Cardiac fibroblast (primary cell): ENCODE measurements at places on chromosomes 16 and 17.

- peak; percentile 79 for DNase-seq
Observed at GRCh38 chr16:53041320-53042051, 11.2 kb downstream of the CHD9NB start.

GRCh38 chr17:33210285-33210684 is 82.8 kb downstream of the ASIC2 start:
- DNase-seq, result no peak

GRCh38 chr16:88356124-88356726 is 26.5 kb upstream of the ZNF469 start:
- peak; percentile 21 for DNase-seq

- DNase-seq, result peak; percentile 91
Observed at GRCh38 chr16:24986512-24987303, 28.5 kb downstream of the ARHGAP17 start.

DNA sequence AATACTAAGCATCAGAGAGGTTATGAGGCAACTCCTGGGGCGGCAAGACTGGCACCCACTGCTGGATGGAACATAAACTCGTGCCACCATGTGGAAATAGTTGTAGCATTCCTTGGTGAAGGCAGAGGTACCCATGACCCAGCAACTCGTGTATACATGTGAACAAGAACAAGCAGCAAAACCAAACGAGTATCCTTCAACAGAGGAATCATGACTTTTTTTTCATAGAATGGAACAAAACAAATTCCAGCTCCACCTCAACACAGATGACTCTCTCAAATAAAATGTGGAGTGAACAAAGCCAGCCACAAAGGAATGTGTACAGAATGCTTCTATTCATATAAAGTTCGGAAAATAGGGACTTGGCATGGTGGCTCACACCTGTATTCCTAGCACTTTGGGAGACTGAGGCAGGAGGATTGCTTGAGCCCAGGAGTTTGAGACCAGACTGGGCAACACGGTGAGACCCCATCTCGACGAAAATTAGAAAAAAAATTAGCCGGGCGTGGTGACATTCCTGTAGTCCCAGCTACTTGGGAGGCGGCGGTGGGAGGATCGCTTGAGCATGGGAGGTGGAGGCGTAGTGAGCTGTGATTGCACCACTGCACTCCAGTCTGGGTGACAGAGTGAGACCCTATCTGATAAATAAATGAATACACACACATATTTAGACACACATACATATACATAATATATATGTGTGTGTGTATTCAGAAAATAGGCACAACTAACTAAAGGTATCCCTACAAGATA is 35.3 kb downstream of the B9D1 start:
- peak; percentile 81 for DNase-seq

- DNase-seq, result no peak
Observed at GRCh38 chr16:30000735-30001631, 4.9 kb downstream of the INO80E start.

DNA sequence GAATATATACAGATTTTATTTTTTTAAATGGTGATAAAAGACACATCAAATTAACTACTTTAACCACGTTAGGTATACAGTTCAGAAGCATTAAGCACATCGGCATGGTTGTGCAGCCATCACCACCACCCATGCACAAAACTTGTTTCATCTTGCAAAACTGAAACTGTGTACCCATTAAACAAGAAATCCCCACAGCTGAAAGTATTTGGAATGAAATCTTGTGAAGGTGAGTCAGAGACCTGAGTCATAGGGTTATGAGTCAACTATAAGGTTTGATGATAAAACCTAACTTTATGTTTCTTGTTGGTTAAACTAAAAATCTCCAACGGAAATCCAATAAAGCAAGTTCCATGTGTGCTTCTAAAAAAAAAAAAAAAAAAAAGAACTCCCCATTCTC is 561.6 kb upstream of the PSMD7 start:
- peak; percentile 69 for DNase-seq

DNA sequence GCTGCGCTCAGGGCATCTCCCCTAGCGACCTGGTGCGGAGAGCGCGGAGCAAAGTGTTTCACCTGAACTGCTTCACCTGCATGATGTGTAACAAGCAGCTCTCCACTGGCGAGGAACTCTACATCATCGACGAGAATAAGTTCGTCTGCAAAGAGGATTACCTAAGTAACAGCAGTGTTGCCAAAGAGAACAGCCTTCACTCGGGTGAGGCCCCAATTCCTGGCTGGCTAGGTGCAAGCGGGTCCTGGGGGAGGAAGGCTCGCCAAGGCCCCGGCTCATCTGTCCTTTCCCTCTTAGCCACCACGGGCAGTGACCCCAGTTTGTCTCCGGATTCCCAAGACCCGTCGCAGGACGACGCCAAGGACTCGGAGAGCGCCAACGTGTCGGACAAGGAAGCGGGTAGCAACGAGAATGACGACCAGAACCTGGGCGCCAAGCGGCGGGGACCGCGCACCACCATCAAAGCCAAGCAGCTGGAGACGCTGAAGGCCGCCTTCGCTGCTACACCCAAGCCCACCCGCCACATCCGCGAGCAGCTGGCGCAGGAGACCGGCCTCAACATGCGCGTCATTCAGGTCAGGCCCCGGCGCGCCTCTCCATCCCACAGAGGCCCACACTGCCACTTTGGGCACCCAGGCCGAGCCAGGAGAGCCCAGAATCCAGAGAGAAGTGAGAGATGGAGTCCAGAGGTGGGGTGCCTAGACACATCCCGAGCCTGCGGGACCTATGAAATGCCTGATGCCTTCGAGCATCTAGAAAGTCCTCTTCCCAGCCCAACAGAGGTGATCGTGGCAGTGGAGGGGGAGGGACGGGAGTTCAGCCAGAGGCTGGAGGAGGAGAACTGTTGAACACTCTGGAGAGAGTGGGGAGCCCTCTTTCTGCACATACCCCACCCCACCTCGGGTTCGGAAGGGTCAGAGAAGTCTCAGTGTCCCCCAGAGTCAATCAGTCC is 3.3 kb downstream of the LHX1 start:
- no peak for DNase-seq

DNA sequence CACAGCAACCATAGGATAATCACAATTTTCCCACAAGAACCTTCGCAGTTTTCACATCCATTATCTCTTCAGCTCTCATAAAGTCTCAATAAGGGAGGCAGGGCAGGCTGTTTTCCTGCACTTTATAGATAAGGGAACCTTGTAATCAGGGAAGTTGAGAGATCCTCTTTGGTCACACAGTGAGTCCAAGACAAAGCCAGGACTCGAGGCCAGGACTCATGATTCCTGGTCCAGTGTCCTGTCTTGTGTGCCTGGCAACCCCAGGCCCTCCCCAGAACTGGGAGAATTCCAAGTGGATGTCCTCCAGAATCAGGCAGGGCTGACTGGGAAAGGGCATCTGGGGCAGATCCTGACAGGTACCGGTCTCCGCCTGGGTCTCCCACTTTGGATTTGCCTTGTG is 23.1 kb upstream of the PHF12 start:
- no peak for DNase-seq

GRCh38 chr17:35747540-35748017 is 5.5 kb downstream of the GAS2L2 start:
- DNase-seq, result peak; percentile 87

DNA sequence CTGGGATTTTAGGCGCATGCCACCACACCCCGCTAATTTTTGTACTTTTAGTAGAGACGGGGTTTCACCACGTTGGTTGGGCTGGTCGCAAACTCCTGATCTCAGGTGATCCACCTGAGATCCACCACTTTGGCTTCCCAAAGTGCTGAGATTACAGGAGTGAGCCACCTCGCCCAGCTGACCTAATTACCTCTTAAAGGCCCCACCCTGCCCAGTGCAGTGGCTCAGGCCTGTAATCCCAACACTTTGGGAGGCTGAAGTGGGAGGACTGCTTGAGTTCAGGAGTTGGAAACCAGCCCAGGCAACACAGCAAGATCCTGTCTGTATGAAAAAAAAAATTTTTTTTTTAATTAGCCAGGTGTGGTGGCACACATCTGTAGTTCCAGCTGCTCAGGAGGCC is 2.9 kb upstream of the COASY start:
- no peak for DNase-seq

DNA sequence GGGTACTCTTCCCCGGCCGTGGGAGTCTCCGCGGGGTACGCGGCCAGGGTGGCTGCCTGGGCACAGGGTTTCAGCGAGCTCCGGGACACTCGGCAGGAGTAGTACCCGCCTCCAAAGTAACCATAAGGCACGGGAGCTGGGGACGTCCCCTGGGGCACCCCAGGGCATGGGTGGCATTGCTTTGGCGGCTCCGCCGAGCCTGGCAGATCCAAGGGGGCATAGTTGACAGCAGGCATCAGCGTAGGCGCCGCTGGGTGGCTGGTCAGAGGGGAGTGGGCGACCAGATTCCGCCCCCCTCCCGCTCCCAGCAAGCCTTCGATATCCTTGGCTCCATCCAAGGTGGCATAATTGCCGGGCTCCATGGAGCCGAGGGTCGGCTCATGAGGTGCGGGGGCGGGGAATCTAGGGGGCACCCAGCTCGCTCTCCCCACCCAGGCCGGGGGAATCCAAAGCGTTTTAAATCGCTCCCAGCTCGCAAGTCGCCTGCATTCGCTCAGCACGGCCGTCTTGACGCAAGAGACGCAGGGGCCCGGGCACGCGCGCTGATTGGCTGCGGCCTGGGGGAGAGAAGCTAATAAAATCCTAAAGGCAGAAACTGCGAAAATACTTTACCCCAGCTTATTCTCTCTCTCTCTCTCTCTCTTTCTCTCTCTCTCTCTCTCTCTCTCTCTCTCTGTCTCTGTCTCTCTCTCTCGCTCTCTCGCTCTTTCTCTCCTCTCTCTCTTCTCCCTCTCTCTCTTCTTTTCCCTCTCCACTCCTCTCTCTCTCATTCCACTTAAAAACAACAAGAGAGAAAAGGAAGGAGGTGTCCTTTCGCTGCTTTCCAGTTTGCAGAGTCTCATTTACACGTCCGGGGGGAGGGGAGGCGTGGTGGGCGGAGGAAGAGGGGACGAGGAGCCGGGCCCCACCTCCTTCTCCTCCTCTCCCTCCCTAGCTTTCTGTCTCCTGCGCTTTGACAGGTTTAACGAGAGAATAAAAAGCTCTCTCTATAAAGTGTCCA is at the start of gene HOXB13:
Gene HOXB13 (minus strand): TSS at position 519 of the 1,000 bp plus-strand sequence. CDS start 157 bp downstream, at position 362.
- no peak for DNase-seq

DNA sequence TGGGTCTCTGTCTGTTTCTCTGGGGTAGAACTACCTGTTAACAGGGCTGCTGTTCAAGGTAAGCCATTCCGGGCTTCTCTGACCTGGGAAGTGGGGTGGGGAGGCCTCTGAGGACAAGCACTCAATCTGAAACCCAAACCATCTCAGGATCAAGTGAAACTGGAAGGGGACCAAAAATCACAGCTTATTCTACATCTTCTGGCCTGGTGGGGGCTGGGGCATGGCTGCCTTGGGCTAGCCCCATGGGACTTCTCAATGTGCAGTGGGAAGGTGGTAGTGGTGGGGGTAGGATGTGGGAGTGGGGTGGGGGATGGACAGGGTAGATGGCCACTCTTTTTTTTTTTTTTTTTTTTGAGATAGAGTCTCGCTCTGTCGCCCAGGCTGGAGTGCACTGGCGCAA is 5.5 kb downstream of the FLOT2 start:
- DNase-seq, result no peak

DNA sequence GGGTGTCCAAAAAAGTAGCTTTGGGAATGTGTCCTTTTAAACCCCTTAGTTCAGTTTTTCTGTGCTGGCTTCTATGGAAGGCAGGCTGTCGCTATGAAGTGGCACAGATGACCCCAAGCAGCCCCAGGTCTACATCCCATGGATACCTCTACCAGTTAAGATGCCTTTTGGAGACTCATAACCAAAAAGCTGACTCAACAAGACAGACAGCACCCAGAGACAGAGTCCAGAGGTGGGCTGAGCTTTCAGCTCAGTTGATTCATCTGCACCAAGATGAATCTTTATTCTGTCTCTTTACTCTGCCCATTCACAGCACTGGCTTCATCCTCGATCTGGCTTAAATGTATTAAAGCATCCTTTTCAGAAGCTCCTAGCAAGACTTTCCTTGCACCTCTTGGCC is 29.8 kb upstream of the RBBP6 start:
- no peak for DNase-seq

- DNase-seq, result no peak
Observed at GRCh38 chr17:48568499-48569239, 9.5 kb downstream of the HOXB4 start.

DNA sequence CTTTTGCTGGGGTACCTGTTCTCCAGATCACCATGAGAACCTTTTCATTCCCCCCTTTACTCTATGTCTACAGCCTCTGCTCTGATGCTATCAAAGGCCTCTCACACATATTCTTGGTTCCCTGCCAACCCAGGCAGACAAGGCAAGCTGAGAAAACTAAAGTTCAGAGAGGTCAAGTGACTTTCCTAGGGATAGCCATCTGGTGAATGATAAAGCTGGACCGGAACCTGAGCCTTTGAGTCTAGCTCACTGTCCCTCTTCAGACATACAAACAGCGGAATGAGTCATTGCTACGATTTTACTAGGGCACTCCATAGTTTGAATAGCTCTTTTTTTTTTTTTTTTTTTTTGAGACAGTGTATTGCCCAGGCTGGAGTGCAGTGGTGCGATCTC is 73.3 kb downstream of the XYLT1 start:
- DNase-seq, result peak; percentile 50

DNA sequence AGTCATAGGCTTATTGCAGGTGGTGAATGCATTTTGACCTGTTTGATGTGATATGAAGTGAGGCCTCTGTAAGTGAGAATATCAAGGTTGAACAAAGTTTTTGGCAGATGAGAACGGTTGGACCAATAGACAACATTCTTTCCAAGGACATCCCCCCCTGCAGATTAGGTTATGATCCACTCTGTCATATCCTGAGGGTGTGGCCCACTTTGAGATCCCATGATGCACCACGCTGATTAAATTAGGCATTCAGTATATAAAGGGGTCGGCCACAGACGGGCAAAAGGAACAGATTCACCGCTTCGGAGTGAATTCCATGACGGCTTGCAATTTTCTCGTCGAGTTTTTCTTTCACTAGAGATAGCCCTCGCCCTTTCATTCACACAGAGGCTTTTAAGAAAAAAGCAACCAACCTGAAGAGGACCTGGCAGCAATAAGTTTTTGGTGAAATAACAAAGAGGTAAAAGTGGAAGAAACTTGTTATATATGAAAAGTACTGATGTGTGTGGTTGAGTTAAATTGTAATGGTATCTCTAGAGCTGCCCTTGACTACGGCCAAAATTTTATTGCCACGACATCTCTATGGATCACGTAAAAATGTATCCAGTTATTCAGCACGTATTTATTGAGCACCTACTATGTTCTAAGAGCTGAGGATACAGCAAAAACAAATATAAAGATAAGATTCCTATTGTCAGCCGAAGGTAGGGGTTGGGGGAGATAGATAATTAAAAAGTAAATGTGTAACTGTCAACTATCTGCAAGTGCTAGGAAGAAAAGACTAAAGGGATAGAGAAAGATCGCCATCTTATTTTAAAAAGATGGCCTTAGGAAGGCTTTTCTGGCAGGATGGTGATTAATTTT is 1.7 kb upstream of the RBBP6 start:
- no peak for DNase-seq

- no peak for DNase-seq
Observed at GRCh38 chr16:24745791-24746190, 16.3 kb downstream of the TNRC6A start.
